ENCODE measurements at places on chromosomes 11 and 22.
A peak's percentile ranks its signal among the peaks of the same experiment; 100 is the strongest.

GRCh38 chr11:34313099-34313517 is 44.7 kb downstream of the ABTB2 start:
- peak; percentile 50 for DNase-seq

- no peak for DNase-seq
These were observed 44.4 kb downstream of the INSC start for GRCh38 chr11:15159085-15159484.

- DNase-seq = no peak
These were observed 45.7 kb downstream of the NAT10 start for GRCh38 chr11:34151166-34151565.

GRCh38 chr11:27699242-27699925 is 871 bp downstream of the BDNF start:
- no peak for DNase-seq

DNA sequence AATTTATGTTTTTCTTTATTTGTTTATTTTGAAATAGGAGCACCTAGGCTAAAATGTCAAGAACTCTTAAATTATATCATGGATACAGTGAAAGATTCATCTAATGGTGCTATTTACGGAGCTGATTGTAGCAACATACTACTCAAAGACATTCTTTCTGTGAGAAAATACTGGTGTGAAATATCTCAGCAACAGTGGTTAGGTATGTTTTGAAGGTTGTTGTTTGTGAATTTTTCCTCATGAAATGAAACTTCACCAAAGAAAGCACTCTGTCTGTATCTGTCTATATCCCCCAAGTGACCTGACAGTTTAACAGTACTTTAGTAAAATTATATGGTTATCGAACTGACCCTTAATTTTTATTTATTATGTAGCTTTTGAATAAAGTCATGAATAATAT is 12.8 kb downstream of the ATM start:
- no peak for DNase-seq

- DNase-seq = no peak
These were observed 70.5 kb upstream of the BLID start for GRCh38 chr11:122186439-122187080.

DNA sequence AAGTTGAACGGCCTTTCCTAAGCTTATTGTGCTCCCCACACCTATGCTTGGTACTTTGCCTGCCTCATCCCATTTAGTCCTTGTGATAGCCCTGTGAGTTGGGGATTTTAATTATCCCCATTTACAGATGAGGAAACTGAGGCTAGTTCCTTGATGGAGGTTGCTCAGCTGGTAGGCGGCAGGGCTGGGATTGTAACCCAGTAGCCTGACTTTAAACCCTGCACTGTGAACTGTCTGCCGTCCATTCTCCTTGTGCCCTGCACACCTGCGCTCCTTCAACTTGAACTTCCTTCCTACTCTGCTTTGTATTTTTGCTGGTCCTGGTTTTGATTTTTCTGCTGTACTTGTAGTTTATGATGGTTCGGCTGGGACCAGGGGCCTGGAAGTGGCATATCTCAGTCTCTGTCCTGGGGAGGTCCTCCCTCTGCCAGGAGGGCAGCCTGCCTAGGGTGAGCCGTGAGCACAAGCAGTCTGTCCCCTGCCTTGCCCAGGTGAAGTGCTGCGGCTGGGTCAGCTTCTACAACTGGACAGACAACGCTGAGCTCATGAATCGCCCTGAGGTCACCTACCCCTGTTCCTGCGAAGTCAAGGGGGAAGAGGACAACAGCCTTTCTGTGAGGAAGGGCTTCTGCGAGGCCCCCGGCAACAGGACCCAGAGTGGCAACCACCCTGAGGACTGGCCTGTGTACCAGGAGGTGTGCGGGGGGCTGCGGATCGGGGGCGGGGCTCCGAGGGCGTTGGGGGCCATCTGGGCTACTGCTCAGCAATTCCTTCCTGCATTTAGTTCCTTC is 52.4 kb downstream of the CD82 start:
- DNase-seq = no peak

DNA sequence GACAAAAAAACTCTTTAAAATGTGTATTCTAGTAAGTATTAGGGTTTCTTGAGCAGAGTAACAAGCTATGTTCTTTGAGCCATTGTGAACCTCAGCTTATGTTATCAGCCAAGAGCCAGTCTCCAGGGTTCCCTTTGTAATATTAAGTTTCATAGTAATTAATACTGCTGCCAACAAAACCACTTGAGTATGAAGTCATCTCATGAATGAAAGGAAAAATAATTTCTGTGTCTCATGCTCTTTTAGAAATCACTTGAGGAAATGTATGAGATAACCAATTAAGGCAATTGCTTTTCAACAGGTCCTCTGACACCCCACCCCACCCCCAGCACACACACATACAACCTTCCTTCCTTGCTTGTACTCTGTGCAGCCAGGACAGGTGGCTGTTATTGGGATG is 59.9 kb downstream of the BBOX1 start:
- DNase-seq = no peak

GRCh38 chr22:46484156-46484860 is 53.1 kb downstream of the CELSR1 start:
- DNase-seq = no peak

DNA sequence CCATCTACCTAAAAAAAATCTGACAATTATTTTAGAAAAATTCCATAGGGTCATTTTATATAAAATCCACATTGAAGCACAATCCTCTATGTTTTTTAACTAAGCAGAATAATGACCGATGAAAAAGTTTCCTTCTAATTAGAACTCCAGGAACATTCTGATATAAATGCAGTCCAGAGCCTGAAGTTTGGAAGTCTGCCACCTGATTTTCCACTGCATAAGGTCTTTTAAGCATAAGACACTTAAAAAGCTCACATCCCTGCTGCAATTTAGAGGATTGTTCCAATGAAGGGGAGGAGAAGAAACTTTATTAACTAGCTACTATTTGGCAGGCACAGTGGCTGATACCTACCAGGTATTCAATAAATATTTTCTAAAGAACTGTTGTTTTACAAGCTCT is 570.3 kb upstream of the ANO5 start:
- no peak for DNase-seq

DNA sequence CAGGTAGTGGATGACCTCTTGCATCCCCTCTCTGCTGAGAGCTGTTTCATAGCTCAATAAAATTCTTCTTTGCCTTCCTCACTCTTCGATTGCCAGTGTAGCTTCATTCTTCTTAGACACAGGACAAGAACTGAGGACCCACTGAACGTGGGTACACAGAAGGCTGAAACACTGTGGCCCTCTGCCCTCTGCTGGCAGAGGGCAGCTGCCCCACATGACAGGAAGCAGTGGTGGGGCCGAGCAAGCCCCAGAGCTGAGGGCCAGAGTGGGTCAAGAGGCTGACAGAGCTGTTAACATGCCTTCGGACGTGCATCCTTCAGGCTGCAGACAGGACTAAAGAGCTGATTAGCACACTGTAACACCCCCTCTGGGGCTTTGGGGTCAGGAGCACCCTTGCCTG is 15.6 kb downstream of the SMC1B start:
- no peak for DNase-seq
